NCI-H1436 treated with DMSO at 0.1 percent for 48 hours (cell line): ENCODE measurements at places on chromosomes 13 and 19.

DNA sequence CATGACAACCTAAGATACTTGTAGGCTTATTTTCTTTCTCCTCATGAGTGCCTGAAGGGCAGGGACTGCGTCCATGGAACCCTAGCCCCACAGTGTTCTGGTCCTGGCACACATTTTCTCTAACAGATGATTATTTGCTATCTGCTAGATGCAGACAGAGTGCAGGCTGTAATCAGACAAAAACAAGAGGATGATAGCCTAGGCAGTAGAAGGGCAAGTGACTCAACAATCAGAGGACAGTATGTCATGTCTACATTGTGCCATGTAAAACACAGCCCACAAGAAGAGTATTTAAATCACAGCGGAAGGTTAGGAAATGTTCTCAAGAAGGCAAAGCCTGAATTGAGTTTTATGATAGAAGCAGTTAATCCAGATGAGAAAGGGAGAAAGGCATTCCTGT, 29.3 kb downstream of the MIPEP start:
- no peak for DNase-seq

- no peak for DNase-seq
Measured at GRCh38 chr19:13078897-13079541, 23.6 kb downstream of the LYL1 start.

DNA sequence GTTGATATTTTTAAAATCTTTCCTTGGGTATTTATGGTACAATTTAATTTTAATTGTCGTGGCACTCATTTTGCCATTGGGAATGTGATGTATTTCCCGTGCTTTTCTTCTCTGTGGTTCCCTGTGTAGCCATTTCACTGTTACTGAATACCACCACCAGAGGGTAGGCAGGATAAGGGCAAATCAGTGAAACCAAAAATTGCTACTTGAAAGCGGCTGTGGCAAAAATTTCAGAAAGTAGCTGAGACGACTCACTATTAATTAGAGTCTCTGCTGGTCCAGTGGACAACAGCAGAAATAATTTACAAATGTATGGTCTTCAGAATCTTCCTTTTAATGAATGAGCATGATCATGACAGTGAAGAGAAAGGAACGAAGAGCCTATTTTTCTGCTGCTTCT, 34.4 kb upstream of the MIR17HG start:
- no peak for DNase-seq

DNA sequence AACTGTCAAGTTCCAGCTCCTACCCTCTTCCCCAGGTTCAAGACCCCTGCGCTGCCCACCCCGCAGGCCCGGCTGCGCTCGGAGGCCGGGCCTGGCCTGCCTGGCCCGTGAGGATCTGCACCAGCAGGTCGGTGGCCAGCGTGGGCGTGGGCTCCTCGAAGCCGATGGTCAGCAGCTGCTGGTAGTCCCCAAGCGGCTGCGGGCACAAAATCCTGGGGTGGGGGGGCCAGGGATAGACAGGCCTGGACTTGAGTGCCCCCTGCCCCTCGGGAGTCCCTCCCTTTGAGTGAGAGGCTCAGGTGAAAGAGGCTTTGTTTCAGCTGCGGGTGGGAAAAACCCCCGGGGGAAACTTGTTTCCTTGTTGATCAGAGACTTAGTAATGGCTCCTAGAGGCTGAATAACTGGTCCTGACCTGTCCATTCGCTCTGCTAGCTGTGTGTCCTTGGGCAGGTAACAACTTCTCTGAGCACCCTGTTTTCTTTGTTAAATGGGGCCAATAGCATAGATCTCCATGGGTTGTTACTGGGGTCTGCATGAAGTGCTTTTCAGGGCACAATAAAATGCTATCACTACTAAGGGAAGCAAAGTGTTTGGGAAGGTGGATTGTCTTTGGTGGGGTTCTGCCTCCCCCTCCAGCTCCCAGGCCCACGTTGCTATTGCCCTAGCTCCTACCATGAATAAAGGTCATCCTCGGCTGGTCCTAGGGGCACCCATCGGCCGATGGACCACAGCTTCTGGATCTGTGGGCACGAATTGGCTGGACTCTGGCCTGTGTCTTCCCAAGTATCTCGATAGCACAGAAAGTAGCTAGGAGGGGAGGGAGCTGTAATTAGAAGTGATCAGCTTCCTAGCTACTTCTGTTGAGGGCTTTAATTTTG, 3.5 kb downstream of the C19orf67 start:
- no peak for DNase-seq

DNA sequence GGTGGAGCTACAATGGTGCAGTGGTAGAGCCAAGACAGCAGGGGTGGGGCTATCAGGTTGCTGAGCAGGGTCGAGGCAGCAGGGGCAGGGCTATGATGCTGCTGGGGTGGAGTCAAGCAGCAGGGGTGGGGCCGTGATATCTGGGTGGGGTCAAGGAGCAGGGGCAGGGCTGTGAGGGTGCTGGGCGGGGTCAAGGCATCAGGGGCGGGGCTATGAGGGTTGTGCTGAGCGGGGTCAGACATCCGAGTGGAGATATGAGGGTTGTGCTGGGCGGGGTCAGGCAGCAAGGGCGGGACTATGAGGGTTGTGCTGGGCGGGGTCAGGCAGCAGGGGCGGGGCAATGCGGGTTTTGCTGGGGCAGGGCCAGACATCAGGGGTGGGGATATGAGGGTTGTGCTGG, 14.7 kb downstream of the HCN2 start:
- no peak for DNase-seq

DNA sequence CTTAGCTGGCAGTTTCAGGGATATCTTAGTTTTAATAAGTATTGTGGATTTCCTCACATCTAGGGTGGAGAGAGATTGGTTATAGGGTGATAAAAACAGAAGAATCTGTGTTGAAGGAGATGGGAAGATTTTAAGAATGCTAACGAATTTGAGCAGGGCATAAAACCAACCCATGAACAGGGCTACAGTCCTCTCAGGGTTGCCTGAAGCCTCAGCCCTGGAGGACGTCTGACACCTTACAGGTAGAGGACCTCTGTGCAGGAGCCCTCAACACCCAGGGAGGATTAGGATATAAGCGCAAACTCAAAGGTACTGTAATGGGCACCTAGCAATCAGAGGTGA, 461 bp upstream of the WASF3 start:
- DNase-seq: no peak

DNA sequence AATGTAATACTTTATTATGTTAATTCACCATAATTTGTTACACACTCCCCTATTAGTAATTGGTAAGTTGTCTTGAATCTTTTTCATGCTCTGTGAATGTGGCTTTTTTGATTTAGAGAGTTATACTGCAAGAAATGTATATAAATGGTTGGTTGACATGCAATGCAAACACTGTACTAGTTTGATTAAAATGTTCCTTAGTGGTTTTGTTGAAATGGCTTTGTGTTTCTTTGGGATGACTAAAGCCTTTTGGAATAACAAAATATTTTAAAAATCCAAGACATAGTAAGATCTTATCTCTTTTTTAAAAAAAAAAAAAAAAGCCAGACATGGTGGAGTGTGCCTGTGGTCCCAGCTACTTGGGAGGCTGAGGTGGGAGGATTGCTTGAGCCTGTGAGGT, 10.5 kb downstream of the LAMP1 start:
- DNase-seq: no peak
